GM10248 (cell line): ENCODE measurements at places on chromosomes 3 and 15.

- no peak for DNase-seq
Measured at GRCh38 chr15:74780523-74781430, 1.1 kb upstream of the CSK start.

DNA sequence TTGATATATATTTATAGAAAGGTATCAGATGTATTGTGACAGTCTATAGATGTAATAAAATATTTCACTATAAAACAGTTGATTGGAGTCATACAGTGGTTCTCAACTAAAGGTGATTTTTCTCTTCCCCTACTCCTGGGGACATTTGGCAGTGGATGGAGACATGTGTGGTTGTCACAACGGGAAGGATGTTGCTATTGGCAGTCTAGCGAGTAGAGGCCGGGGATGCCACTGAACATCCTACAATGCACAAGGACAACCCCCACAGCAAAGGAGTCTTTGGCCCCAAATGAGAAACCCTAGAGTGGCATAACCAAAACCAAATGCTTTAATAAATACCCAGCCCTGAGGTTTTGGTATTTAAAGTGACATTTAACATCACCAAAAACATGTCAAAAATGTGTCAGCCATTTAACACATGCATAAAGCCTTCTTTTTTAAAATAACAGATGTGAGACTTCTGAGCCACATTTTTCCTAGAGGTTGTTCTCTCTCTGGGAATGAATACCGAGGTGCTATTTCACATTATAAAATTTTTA lies 367.5 kb downstream of the PTPRG start:
- no peak for DNase-seq

DNA sequence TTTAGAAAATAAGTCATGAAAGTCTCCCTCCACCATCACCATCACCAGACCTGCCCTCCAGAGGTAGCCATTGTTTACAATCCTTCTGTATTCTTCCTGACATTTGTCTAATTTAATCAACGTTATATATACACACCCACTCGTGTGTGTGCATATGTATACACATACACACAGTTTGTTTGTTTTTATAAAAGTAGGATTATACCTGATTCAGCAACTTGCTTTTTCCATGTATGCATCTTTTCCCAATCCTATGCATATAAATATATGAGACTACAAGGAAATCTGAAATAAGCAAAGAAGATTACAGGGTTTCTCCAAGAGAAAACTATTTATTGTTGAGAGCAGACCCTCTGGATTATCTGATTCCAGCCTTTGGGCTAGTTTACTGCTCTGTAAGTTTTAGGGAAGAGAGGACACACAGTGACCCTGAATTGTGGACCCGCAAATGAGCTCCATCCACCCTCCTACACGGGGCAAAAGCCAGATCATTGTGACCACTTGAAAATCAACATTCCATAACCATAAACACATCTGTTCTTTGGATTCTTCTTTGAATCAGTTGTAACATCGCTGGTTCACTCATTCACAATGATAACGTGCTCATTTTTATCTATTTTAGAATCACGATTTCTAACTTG lies 104.3 kb downstream of the CPN2 start:
- no peak for DNase-seq

- no peak for DNase-seq
Measured at GRCh38 chr15:98888820-98889479, 118.6 kb downstream of the PGPEP1L start.
